ENCODE measurements at places on chromosomes 7 and 10.

GRCh38 chr7:30941582-30942323 lies 22.0 kb upstream of the GHRHR start:
- peak; percentile 6 for DNase-seq

DNA sequence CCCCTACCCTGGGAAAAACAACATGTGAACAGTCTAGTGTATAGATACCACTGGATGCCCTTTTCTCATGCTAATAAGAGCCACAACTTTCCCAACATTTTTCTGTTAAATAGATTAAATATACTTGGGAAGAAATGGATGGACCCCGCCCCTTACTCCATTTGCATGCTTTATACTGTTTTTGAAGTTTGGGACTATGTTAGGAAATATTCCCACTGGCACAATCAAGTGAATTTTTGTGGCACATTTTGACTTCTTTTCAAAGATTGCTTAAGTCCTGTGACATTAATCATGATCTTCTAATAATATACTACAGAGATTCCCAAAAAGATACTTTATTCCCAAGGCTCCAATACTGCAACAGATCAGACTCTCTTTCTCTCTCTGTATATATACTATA lies 216.6 kb downstream of the TWIST1 start:
- DNase-seq: no peak

DNA sequence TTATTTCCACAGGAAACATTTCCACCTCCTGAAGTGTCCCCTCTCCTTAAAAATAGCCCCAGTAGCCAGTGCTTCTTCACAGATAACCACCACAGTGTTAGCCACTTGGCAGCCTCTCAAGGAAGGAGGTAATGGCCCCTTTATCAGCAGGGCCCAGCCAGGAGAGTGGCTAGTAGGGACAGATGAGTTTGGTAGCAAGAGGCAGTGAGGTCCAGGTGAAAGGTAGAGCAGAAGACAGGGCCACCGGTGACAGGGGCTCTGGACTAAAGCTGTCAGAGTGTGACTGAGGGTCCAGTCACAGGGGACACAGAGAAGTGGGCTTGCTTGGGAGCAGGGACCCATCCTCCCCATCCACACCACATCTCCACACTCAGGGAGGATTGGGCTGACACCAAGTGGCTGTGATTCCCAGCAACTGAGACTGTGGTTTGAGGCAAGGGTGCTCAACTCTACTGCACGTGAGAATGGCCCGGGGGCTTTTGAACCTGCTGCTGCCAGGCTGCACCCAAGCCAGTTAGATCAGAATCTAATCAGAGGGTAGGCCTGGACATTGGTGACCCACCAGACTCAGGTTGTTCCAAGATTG lies 52.2 kb downstream of the C10orf120 start:
- no peak for DNase-seq

- DNase-seq: peak; percentile 13
Measured at GRCh38 chr7:131011976-131012375, 278.0 kb upstream of the KLF14 start.

DNA sequence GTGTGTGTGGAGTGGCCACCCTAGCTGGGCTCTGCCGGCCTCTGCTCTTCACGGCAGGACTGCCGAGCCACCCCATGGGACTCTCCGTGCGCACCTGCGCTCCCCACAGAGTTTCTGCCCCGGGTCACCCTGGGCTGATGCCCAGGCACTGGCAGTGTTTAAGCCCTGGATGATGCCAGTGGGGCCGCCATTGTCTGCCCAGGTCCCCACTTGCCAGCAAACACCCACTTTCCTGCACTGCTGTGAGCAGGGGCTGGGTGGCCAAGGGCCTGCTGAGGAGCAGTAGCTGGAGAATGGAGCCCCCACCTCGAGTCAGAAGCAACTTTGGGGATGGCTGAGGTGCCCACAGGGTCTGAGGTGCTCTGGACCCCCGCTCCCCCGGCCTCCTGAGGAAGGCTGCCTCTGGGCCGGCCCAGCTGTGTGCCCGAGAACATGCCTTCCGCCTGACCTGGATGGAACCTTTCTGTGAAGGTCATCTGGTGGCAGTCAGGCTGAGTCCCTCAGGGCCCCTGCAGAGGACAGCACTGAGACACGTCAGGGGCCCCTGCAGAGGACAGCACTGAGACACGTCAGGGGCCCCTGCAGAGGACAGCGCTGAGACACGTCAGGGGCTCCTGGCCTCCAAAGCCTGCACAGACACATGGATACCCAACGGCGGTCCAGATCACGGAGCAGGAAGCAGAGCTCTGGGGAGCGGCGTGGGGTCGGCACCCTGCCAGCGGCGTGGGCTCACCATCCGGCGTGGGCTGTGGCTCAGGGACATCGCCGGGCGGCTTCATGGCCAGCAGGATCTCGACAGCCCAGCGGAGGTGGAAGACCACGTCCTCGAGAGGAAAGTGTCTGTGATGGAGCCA lies 62.0 kb downstream of the CFAP46 start:
- DNase-seq: no peak

DNA sequence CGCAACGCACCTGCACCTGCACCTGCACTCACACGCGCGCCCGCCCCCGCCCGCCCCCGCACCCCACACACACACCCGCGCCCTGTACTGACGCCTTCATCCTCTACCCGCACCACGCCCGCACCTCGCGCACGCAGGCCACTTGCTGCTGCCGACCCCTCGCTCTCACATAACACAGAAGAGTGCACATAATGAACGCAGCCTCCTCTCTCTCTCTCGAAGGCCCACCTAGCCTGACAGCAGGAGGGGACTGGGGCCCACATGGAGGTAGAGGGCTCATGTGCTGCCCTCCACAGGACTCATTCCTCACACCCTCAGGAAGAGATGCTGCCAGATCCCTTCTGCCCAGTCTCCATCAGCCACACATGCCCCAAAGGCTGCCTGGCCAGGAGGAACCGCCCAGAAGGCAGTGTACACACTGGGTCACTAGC lies 432 bp upstream of the CAMK2B start:
- DNase-seq: peak; percentile 78

GRCh38 chr10:2897619-2898508 lies 169.5 kb upstream of the PFKP start:
- DNase-seq: no peak

GRCh38 chr10:84698989-84699388 lies 370.6 kb downstream of the CCSER2 start:
- DNase-seq: no peak

- peak; percentile 31 for DNase-seq
Measured at GRCh38 chr7:44306606-44307005, 18.8 kb downstream of the CAMK2B start.

GRCh38 chr10:22927166-22927565 lies 687 bp upstream of the ARMC3 start:
- DNase-seq: no peak

GRCh38 chr7:73834626-73835191 lies 3.9 kb downstream of the CLDN4 start:
- no peak for DNase-seq

DNA sequence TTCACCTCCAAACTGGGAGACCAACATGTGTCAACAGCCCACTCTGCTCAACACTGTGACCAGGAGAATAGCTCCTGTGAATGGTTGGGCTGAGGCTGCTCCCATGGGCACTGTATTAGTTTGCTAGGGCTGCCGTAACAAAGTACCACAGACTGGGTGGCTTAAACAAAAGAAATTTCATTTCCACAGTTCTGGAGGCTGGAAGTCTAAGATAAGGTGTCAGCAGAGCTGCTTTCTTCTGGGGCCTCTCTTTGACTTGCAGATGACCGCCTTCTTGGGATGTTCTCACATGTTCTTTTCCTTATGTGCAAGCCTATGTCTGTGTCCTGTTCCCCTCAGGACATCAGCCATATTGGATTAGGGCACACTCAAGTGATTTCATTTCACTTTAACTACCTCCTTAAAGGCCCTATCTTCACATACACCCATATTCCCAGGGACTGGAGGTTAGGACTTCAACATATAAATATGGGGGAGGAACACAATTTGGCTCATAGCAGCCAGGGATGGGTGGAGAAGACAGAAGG lies 90.3 kb downstream of the CPED1 start:
- DNase-seq: no peak

DNA sequence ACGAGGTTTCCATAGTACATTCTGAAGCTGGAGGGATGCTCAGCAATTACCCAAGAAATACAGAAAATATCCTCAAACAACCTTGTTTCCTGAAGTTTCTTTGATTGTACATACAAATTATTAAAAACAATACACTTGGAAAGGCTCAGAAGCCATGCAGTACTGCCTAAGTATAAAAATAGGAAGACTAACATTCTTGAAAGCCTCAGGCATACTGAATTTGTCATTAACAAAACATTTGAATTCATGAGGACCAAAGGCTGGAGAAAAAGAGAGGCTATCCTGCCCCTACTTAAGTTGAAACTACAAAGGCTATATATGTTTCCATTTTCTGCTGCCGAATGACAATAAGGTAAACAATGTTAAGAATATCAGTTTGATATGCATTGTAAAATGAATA lies 54.3 kb upstream of the SGCE start:
- DNase-seq: no peak

DNA sequence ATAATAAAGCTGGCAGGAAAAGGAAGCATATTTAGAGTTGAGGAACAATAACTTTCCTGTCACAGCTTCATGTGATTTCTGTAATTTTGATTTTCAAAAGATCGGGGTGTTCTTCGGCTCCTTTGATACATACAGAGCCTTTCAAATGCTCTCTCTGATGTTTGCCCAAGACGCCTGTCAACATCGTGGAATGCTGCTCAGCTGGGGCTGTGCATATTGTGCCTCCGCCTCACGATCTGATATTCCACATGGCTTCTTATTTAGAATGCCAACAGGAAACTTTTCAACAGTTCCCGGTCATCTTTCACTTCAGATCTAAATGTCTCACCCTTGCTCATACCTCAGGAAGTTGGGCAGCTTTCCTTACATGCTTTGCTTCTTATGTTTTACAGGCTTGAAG lies 7.3 kb downstream of the NPY start:
- DNase-seq: no peak

- no peak for DNase-seq
Measured at GRCh38 chr7:128727239-128727638, 11.9 kb upstream of the CALU start.

DNA sequence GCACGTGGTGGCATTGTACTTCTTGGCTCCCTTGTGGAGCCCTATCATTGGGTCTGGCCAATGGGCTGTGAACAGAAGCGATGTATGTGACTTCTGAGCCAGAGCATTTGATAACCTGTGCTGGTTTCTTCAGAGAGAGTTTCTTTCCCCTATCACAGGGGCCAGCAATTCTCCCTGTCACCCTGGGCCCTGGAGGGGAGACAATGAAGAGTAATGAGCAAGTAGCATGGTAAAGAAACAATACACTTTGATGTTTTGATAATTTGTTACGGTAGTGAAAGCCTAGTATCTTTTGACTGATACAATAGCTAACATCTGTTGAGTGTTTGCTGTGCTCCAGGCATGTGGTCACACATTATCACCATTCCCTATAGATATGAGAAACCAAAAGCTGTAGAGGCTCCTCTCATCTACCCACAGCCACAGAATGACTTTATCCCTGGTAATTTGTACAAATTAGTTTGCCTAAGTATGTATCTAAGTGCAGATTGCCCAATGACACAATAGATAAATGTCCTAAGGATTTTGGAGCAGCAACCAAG lies 113.4 kb upstream of the SVIL start:
- no peak for DNase-seq

- no peak for DNase-seq
Measured at GRCh38 chr7:80472491-80473200, 39.2 kb downstream of the GNAT3 start.

DNA sequence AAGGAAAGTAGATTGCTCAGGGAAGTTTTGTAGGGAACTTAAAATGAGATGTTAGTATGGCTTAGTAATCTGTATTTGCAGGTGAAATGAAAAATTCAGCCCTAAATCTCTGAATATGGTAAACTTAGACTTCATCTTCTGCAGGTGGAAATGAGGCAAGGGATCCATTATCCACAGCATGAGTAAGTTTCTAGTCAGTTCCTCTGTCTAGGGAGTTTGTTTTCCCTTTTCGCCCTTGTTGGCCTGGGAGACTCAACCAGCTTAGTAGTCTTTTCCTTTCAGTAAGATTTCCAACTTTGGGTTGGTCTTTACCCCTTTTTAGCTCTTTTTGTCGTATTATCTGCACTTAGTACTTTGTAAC lies 65.6 kb downstream of the ZEB1 start:
- no peak for DNase-seq

GRCh38 chr10:63521416-63522276 lies 445 bp downstream of the REEP3 start:
- peak; percentile 76 for DNase-seq

- DNase-seq: peak; percentile 71
Measured at GRCh38 chr10:91006001-91006751, 85.3 kb upstream of the ANKRD1 start.

- no peak for DNase-seq
Measured at GRCh38 chr10:98861962-98862361, 373.7 kb downstream of the HPSE2 start.

DNA sequence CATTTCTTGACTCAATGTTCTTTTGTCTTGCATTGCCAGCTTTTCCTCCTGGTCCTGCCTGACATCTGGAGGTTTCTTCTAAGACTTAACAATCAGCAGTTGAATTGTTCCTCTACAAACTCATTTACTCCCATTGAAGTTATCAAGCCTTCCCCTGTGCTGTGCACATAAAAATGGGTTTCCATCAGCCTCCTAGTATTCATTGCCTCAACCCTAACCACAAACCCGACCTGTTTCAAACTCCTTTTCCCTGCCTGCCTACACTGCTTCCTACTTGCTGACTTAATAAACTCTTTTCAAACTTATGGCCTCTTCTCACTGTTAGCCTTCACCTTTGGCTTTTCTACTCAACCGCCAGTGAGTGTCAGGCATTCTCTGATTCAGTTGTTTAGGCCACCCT lies 9.4 kb upstream of the CDK6 start:
- DNase-seq: no peak

- DNase-seq: no peak
Measured at GRCh38 chr7:24245362-24245761, 38.6 kb upstream of the NPY start.

GRCh38 chr7:83739527-83739926 lies 90.6 kb upstream of the SEMA3E start:
- DNase-seq: peak; percentile 89

GRCh38 chr7:36459236-36459960 lies 69.7 kb downstream of the ANLN start:
- no peak for DNase-seq

DNA sequence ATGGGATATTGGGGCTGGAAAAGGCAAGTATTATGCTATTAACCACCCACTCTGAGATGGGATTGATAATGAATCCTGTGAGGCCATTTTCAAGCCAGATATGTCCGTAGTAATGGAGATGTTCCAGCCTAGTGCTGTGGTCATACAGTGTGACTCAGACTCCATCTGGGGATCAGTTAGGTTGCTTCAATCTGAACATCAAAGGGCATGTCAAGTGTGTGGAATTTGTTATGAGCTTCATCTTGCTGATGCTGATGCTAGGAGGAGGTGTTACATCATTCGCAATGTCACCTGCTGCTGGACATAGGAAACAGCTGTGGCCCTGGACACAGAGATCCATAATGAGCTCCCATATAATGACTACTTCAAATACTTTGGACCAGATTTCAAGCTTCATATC lies 144.7 kb downstream of the PLCE1 start:
- DNase-seq: no peak

- no peak for DNase-seq
Measured at GRCh38 chr10:30705101-30705624, 75.6 kb upstream of the LYZL2 start.

- no peak for DNase-seq
Measured at GRCh38 chr7:29919790-29920189, 69.8 kb downstream of the SCRN1 start.

GRCh38 chr10:4514445-4515108 lies 311.4 kb upstream of the AKR1E2 start:
- DNase-seq: no peak

- no peak for DNase-seq
Measured at GRCh38 chr10:13475124-13475523, 53.7 kb downstream of the BEND7 start.
